ENCODE measurements at places on chromosomes 2 and 18.

DNA sequence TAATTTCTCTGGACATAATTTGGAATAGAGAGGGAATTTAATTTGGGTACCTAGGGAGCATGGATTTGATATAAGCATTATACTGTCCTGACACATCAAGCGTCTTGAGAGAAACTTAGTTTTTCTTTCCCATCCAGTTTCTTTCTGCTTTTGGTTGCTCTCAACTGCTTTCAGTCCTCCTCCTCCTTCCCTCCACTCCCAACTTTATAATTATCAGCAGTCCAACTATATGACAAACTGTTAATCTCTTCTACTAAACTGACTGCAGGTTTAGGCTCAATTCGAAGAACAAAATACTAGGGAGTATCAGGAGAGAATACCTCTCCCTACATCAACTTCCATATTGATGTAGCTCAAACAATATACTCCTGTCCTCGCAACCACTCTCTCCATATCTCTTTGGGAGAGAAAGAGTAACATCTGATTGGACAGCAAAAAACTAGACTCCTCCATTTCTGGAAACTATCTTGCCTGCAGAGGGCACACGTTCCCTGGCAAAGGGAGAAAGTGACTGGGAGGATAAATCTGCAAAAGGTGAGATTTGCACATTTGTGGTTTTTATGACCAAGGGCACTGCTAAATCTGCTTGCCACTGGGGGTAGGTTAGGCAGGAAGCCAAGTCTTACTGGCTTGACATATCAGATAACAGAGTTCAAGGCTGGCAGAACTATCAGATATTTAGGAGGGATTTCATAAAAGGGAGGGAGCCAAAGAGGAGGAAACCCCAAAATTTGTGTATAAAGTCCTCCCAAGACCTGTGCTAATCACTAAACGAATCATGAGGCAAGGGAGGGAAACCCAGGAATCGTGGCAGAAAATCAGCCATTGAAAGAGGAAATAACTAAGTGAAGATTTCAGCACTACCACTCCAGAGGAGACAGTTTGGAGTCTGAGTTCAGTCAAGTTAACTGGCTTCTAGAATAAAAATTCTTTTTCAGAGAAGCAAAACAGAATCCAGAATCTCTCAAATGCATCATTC lies 40.0 kb downstream of the ICA1L start:
- DNase-seq = peak; percentile 81

DNA sequence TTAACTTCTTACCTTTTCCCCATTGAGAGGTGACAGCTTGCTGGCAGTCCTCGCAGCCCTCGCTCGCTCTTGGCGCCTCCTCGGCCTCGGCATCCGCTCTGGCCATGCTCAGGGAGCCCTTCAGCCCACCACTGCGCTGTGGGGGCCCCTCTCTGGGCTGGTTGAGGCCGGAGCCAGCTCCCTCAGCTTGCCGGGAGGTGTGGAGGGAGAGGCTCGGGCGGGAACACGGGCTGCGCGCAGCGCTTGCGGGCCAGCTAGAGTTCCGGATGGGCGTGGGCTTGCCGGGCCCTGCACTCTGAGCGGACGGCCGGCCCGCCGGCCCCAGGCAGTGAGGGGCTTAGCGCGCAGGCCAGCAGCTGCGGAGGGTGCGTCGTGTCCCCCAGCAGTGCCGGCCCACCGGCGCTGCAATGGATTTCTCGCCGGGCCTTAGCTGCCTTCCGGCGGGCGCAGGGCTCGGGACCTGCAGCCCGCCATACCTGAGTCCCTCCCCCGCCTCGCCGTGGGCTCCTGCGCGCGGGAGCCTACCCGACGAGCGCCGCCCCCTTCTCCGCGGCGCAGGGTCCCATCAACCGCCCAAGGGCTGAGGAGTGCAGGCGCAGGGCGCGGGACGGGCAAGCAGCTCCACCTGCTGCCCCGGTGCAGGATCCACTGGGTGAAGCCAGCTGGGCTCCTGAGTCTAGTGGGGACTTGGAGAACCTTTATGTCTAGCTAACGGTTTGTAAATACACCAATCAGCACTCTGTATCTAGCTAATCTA lies 335.0 kb downstream of the CBLN2 start:
- DNase-seq = no peak

- DNase-seq = no peak
Observed at GRCh38 chr2:46471-47345, at the start of gene FAM110C. Gene FAM110C (minus strand): TSS chr2:46505. CDS start chr2:46385, 120 bp downstream.

DNA sequence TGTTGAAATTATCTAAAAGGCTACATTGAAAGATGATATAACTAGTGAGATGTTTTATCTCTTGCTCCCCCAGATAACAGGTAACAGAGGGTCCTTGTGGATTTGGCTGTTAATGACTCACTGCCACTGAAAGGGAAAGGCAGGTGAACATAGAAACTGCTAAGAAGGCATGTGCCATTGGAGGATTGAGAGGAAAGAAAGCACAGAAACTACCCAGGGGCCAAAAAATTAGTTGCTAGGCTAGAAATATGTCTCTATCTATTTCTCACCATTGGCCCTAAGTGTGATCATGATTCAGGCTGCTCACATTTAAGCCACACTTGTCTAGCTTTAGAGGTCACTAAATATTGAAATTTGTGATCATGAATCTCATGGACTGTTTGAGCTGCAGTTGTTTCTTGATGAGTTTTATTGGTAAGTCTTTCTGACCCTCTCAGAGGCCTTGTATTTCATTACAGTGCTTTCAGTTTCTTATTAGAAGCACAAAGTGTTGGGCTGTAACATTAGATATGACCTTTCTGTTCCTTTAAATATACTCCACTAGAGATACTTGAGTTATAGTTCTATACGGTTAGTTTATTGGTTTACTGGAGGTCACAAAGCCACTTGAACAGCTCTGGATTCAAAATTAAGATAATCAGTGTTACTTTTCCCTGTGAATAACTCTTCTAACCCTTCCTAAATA lies 26.2 kb downstream of the NAB1 start:
- no peak for DNase-seq

DNA sequence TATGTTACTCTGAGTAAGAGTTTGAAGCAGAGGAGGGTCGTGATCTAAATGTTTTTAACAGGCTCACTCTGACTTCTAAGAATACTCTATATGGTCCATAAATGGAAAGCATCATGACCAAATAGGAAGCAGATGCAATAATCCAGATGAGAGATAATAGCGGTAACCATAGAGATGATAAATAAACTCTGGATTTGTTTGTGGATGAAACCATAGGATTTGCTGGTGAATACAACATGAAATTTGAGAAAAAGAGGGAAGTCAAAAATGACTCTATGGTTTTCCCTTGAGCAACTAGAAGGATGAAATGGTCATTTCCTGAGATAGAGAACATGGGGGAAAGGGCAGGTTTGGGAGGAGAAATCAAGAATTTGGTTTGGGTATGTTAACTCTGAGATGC lies 3.9 kb downstream of the HEATR5B start:
- DNase-seq = no peak

DNA sequence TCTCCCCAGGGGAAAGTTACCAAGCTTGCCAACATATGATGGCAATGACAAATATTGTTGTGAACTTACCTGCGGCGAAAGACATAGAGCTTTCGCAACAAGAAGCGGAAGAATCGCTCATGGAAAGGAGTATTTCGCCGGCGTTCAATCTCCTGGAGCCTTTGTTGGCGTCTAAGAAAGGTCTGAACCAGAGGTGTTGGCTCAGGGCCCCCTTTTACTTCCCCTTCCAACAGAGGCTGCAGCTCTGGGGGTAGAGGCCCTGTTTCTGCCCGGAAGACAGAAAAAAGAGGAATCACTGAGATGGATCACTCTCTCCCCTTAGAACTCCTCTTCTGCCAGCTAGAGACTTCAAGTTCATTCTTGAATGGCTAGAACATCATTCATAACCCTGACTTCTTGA lies 10.8 kb downstream of the GGCX start:
- DNase-seq = no peak

- DNase-seq = no peak
Observed at GRCh38 chr2:73642338-73643018, at the start of gene NAT8. Gene NAT8 (minus strand): TSS chr2:73642422. CDS start chr2:73641628, 794 bp downstream.

DNA sequence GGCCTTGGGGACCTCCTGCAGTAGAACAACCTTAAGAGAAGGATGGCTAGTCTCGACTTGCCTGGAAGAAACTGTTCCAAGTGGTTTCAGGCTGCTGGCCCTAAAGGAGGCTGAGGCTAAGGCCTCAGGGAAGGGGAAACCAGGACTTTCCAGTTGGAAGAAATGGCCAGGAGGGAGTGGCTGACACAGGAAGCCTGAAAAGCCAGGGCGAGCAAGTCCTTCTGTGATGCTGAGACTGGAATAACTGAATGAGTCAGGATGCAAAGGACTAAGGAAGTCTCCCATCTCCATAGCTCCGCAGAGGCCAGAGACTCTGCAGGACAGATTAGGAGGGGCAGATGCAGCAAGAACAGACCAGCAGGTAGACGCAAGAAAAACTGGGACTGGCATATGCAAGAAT lies 7.4 kb downstream of the HTRA2 start:
- DNase-seq = no peak

DNA sequence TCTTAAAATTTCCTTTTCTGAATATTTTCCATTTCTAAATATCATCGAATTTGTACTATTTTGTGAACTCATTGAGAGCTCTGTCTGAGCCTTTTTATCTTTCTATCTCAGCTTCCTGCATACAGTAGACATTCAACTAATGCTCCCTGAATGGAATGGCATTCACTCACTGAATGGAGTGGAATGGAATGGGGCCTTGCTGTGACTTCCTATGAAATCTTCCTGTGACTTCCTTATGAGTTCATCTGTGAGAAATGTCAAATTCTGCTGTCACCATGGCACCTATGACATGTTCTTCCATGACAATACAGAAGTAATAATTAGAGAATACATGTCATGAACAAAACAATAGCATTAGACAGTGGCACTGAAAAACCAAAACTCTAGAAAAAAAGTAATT lies 199.6 kb downstream of the NR4A2 start:
- no peak for DNase-seq

DNA sequence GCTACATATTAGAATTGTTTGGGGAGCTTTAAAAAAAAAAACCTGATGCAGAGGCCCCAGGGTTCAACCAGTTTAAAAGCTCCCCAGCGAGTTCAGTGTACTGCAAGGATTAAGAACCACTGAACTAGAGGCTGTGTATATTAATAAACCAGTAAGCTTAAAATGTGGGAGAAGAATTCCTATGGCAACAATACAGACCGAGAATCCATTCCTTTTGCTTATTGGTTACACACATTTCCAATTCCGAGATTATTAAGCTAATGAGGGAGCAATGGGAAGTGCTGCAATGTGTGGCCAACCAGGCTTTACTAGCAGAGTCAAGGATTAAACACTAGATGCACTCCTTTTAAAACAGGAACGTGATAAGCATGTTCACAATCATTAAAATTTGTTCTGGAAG lies 204.4 kb downstream of the TDRD15 start:
- DNase-seq = no peak

DNA sequence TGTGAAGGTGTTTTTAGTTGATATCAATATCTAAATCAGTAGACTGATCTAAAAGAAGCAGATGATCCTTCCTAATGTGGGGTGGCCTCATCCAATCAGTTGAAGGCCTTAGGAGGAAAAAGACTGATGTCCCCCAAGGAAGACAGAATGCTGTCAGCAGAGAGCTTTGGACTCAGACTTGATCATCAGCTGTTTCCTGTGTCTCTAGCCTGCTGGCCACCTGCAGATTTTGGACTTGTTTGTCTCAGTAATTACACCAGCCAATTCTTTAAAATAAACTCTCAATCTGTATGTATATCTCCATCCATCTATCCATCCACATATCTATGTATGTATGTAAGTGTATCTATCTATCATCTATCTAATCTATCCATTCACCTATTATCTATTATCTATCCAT lies 301.3 kb downstream of the LPIN1 start:
- no peak for DNase-seq

GRCh38 chr2:153604133-153604532 lies 125.6 kb upstream of the RPRM start:
- DNase-seq = no peak

GRCh38 chr2:61793389-61793836 lies 60.4 kb downstream of the FAM161A start:
- DNase-seq = peak; percentile 79

GRCh38 chr18:76346490-76347130 lies 148.4 kb downstream of the ZNF516 start:
- DNase-seq = no peak

- DNase-seq = peak; percentile 59
Observed at GRCh38 chr2:235669269-235669831, 175.5 kb downstream of the AGAP1 start.

GRCh38 chr2:11583840-11584524 lies 50.1 kb downstream of the GREB1 start:
- DNase-seq = peak; percentile 73

GRCh38 chr2:217276433-217276832 lies 416.6 kb upstream of the TNP1 start:
- DNase-seq = no peak

GRCh38 chr2:212958757-212959295 lies 192.6 kb downstream of the IKZF2 start:
- peak; percentile 45 for DNase-seq

DNA sequence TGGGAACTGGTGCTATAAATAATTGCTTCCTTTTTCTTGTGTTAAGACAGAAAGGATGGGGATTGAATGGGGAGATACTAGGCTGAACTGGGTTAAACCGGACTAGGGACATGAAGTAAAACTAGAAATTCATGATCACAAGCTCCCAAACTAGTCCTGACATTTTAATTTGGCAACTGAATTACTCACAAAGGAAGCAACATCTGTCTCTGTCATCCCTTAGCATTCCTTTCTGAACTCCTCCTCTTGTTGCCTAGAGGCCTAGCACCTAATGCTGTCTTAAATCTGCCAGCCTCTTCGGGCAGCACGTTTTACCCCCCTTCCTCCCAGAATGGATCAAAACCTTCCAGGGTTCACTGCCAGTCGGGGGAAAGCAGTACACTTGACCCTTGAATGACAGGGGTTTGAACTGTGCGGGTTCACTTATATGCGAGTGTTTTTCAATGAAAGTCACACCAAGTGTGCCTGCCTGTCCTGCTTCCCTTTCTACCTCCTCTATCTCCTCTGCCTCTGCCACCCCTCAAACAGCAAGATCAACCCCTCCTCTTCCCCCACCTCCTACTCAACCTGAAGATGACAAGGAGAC lies 8.2 kb downstream of the KCTD1 start:
- DNase-seq = no peak

DNA sequence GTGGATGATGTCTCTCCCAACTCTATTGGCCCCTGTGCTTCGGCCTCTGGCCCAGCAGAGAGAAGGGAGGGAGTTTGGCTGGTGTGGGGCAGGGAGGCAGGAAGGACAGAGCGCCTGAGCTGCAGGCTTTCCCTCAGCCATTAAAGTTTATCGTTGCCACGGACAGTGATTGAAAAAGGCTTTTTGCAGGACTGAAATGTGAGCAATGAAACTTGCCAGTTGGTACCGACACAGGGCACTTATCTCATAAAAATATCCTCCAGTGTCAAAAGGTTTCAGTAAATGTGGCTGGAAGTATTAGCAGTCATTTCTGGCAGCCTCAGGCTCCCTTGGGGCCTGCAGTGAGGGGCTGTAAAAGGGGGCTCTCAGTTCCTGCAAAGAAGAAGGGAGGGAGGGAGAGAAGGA lies 169.2 kb downstream of the GLI2 start:
- no peak for DNase-seq

- no peak for DNase-seq
Observed at GRCh38 chr2:222945887-222946286, 85.1 kb downstream of the ACSL3 start.

All from hematopoietic multipotent progenitor cell treated with erythropoietin and hydrocortisone succinate and interleukin-3 and kit ligand, for 8 days (in vitro differentiated cells).